ENCODE measurements at places on chromosomes 16 and 17.

GRCh38 chr17:76511668-76512365 lies 10.6 kb upstream of the RHBDF2 start:
- DNase-seq: no peak

GRCh38 chr16:65779201-65779600 lies 587.3 kb upstream of the CDH5 start:
- DNase-seq: no peak

- DNase-seq: peak; percentile 5
Observed at GRCh38 chr16:70778901-70779309, 22.1 kb downstream of the VAC14 start.

DNA sequence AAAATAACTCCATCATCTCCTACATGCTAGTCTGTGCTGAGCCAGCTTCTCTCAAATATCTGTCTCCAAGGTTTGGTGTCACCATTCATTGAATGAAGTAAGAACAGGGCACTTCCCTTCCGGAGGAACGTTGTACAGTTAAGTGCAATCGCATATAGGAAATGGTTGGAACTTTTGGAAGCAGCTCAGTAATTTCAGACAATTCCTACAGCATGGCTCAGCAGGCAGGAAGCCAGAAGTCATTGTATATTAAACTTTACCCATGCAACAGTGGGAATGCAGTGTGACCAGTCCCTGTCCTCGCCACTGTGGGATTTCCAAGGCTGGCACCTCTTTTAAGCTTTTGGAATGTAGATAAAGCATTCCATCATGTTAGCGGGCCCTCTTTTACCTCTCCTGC lies 51.1 kb upstream of the MYH2 start:
- DNase-seq: no peak

- no peak for DNase-seq
Observed at GRCh38 chr16:27437946-27438345, 36.0 kb downstream of the IL21R start.

- peak; percentile 39 for DNase-seq
Observed at GRCh38 chr16:81401035-81401950, 43.3 kb upstream of the CMIP start.

DNA sequence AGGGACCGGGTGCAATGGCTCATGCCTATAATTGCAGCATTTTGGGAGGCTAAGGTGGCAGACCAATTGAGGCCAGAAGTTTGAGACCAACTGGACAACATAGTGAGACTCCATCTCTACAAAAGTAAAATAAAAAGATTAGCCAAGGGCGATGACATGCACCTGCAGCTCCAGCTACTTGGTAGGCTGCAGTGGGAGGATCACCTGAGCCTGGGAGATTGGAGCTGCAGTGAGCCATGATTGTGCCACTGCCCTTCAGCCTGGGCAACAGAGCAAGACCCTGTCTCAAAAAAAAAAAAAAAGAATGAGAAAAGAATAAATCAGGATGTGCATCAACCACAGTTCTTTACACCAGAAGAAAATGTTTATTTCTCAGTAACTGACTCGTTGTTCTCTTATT lies 76.0 kb downstream of the CACNG3 start:
- no peak for DNase-seq

DNA sequence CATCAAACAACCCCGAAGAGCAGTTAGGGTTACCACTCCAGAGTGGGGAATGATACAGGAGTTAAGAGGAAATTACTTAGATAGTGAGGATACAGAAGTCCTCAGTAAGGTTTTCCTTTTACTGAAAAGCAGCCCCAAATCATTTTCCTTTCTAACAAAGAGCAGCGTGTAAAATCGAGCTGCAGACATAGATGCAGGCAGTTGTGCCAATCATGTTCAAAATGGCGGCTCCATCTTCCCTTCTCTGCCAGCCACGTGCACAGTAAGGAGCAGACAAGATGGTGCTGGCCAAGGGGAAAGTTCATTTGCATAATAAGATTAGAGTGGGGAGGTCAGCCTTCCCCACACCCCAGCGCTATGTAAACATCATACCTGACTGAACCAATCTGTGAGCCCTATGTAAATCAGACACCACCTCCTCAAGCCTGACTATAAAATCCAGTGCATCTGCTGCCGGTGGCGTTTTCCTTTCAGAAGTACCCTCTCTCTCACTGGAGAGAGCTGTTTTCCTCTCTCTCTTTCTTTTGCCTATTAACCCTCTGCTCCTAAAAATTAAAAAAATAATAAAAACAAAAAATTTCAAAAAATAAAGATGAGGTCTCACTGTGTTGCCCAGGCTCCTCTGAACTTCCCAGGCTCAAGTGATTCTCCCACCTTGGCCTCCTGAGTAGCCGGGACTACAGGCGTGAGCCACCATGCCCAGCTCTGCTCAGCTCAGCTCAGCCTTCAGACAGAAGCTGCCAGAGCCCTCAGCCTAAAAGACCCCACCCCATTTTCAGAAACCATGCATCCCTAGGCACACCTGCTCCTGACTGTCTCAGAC lies 2.6 kb upstream of the SRL start:
- no peak for DNase-seq

GRCh38 chr17:61160789-61161445 lies 238.7 kb upstream of the TBX2 start:
- no peak for DNase-seq

DNA sequence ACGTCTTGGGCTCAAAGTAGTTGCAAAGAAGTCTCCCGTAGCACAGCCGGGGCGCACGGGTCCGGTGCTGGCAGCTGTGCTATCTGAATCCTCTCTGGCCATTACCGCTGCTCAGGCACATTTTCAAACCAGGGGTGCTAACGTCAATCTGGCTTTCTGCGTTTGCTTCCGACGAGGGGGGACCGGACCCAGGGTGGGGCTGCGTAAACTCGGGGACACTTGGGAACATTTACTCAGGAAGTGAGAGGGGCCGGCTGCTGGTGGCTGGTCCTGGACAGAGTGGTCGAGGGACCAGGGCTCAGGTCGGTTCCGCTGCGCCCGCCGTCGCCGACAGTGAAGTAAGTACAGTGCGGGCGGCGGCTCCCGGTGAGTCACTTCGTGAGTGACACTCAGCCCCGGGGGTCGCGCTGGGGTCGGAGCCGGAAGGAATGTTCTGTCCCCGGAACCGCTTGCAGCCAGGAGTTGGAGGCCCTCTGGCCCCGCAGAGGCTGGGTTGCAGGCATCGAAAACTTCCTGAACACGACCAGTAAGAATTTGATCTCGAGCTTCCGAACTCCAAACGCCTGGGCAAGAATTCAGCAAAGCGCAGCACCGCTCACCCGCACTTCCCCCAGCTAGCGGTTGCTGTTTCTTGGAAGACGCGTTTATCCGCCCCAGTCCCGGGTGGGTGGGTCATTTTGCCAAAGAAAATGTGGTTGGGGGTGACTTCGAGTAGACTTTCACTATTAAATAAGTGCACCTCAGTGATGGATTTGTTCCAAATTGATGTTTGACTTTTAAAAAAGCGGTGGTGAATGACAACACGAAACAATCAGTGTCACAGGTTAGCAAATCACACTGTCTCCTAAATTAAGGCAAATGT lies 1.4 kb upstream of the HS3ST3B1 start:
- no peak for DNase-seq

DNA sequence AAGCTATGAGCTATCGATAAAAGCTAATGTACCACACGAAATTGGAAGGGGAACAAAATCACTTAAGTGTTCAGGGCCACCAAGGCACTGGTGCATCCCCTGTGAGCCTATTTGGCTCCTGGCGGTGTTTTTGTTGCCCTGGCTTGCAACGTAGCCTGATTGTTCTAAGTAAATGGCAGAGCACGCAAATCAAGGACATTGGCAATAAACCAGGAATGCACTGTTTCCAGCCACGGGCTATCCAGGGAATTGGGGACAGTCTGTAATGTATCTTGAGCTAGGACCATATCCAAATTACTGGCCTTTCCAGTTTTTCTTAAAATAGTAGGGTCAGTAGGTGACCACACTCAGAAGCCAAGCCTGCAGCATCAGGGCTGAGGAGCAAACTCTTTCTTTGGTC lies 734.0 kb downstream of the MAF start:
- no peak for DNase-seq

GRCh38 chr17:64262198-64262999 lies 661 bp downstream of the TEX2 start:
- DNase-seq: no peak

GRCh38 chr17:36463916-36464764 lies 22.3 kb upstream of the ZNHIT3 start:
- DNase-seq: no peak

GRCh38 chr17:1959871-1960544 lies 65.1 kb downstream of the RTN4RL1 start:
- DNase-seq: no peak

DNA sequence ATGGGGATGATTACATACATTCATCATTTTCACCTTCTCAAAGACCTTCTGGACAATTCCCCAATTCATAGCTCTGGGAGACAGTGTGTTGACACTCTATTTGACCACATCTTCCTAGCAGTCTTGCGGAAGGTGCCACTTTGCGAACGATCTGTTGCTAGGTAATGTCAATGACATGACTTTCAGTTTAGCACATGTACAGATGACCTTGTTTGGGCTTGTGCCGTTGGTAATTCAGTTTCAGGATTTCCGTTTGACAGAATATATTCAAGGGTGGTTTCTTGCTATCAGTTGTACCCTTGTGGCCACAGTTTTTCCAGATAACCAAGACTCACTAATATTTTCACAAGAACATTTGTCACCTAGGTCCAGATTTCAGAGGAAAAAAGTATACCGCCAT lies 478.2 kb downstream of the WWOX start:
- no peak for DNase-seq

- no peak for DNase-seq
Observed at GRCh38 chr17:8924595-8924994, 40.9 kb downstream of the PIK3R5 start.

- no peak for DNase-seq
Observed at GRCh38 chr17:78368348-78368747, 8.5 kb upstream of the SOCS3 start.

DNA sequence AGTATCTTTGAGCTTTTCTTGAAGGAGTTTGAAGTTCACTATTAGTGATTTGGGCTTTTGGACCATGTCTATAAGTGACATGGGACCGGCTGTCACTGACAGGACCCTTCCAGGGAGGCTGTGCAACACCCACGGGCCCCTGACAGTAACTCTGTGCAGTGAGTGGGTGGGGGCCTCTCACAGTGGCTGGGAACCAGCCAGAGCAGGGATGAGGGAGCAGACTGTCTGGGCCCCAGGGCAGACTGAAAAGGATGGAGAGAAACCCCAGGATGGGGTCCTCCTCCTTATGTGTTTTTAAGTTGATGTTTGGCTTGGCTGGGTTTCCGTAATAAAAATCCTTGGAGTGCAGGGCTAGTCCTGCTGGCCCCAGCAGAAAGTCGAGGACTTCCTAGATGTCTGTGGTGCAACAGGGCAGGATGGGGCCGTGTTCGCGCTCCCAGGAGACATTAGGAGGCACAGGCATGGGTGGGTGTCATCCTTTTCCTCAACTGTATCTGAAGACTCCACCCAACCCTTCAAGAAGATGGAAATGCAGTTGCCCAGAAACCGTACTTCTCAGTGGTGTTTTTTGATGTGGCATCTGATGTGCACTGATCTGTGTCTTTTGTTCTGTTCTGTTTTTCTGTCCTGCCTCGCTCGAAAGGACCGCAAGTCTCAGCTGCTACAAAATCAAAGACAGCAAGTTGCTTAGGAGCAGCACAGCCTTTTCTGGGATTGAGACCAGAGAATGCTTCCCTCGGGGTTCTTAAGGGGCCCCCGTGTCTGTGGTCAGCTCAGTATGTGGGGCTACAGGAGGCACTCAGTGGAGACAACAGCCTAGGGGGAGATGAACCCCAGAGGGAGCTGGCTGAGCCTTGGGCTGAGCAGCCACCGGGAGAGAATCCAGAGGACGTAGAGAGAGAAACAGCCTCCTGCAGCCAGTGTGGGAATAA lies 24.2 kb downstream of the PLD6 start:
- no peak for DNase-seq

- DNase-seq: no peak
Observed at GRCh38 chr17:34580685-34581445, 1.5 kb downstream of the TMEM132E start.

DNA sequence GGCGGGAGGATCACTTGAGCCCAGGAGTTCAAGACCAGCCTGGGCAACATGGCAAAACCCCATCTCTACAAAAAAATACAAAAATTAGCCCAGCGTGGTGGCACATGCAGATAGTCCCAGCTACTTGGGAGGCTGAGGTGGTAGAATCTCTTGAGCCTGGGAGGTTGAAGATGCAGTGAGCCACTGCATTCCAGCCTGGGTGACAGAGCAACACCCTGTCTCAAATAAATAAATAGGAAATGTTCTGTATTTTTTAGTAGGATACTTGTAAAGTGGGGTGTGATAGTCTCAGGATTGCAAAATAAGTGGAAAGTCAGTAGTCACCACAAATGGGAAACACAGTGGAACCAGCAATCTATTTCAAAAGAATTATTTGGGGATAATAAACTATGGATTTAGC lies 4.0 kb downstream of the RSPRY1 start:
- no peak for DNase-seq

- DNase-seq: no peak
Observed at GRCh38 chr16:660132-660458, 7.8 kb upstream of the RHOT2 start.

DNA sequence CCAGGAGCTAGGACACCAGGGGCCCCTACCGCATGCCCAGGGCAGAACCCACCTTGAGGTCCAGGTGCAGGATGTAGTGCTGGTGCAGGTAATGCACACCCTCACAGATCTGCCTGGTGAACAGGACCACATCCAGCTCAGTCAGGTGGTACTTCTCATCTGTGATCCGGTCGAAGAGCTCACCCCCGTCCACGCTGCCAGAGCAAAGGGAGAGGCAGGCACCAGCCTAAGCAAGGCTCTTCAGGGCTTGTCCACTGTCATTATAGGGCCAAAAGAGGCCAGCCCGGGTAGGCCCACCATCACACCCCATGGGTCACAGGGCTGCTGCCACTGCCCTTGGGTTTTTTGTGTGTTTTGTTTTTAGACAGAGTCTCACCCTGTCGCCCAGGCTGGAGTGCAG lies 21.0 kb downstream of the MYLK3 start:
- no peak for DNase-seq

DNA sequence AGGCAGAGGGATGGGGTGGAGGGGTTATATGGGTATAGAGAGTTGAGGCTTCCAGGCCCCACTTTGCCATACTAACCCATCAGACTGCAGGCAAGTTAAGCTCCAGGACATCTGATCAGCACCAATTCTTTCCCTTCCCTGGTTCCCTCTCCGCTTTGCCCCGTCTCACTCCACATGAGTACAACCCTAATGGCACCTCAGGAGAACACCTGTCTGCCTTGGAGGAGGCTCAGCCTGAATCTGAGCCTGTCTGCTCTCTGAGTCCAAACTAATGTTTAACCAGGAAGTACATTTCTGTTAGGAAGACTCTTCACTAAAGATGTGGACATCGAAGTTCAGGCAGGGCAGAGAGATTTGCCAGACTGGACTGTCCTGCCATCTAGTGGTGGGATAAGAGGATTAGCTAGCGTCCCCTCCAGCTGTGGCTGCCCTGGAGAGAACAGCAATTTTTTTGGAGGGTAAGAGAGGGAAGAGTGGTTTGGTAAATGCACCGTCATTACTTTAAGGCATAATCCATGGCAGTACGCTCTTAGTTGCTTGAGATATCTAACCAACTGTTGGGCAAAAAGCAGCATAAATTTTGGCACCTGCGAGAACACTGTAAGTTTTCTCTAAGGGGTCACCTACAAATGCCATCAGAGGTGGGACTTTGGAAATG lies 29.2 kb upstream of the LRRC75A start:
- DNase-seq: peak; percentile 53

GRCh38 chr16:23700509-23700908 lies 12.5 kb downstream of the ERN2 start:
- peak; percentile 41 for DNase-seq

GRCh38 chr16:83951544-83951943 lies 1.5 kb upstream of the OSGIN1 start:
- DNase-seq: no peak

Measured in COR-L47 (cell line).